ENCODE measurements at places on chromosomes 1 and 21.

GRCh38 chr1:36401602-36402503, 4.1 kb upstream of the LSM10 start:
- DNase-seq = no peak

DNA sequence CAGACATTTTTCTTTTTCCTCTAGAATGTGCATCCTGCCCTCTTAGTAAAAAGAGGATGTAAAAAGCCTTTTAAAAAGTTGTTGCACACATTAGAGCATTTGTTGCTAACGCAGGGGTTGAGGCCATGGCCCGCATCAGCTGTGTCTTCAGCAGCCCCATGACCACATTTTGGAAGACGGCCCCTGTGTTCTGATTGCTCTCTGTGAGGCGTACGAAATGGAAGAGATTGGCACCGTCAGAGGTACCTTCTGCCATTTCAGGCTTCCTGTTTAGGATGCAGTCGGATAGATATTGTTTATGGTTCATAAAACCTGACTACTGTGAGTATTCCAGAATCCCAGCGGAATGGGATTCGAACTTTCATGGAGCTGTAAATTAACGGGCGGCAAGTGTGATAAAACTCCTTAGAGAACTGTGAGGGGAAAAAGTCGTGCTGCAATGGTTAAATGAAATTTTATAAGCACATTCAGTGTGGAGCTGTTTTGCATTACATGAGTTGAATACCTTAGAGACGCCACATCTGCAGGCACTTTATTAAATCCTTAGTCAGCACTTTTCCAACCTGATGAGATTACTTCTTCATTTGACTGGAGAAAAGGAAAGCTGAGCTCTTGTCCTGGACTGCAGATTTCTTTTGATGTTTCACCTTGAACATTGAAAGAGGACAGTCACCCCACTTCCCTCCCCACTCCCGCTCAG, 273.9 kb downstream of the TM2D1 start:
- DNase-seq = no peak

GRCh38 chr1:33047839-33048305, 11.2 kb upstream of the AK2 start:
- DNase-seq = peak; percentile 27

- DNase-seq = no peak
These were observed 30.5 kb upstream of the SCMH1 start for GRCh38 chr1:41272601-41273000.

DNA sequence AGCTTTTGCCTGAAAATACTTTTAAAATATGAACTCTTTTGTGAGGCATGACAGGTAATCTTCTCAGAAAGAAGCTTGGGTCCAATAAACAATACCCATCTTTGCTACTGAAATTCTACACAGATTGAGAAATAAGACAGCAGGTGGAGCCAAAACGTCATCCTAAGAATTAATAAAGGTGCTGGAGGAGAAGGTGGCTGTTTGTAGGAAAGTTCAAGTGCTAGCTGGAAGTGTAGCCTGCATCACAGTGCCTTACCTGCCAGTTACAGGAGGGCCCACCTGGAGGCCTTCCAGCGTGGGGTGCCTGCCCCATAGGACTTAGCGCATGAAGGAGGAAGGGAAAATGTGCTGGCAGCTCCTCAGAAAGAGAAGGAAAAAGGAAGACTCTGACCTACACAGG, 93.7 kb downstream of the TTC3 start:
- peak; percentile 28 for DNase-seq

DNA sequence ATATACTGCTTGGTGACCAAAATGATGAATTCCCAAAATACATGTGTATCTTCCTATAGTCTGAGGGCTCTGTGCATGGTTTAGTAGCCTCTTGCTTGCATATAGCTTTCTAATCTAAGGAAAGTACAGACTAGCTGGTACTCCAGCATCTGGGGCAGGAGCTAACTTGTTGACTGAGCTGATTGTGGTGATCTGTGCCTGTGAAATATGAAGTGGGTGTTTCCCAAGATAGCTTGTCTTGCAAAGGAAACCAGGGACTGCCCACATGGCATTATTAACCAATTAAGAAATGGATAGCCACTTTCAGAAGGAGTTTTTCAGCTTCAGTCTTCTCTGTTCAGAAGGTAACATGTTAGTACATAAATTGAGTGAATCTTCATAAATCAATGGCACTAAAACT, 219.8 kb downstream of the NEGR1 start:
- peak; percentile 17 for DNase-seq

GRCh38 chr1:21536218-21536617, 27.0 kb downstream of the ALPL start:
- DNase-seq = peak; percentile 18

GRCh38 chr1:91806181-91806768, 79.7 kb downstream of the TGFBR3 start:
- DNase-seq = peak; percentile 71

DNA sequence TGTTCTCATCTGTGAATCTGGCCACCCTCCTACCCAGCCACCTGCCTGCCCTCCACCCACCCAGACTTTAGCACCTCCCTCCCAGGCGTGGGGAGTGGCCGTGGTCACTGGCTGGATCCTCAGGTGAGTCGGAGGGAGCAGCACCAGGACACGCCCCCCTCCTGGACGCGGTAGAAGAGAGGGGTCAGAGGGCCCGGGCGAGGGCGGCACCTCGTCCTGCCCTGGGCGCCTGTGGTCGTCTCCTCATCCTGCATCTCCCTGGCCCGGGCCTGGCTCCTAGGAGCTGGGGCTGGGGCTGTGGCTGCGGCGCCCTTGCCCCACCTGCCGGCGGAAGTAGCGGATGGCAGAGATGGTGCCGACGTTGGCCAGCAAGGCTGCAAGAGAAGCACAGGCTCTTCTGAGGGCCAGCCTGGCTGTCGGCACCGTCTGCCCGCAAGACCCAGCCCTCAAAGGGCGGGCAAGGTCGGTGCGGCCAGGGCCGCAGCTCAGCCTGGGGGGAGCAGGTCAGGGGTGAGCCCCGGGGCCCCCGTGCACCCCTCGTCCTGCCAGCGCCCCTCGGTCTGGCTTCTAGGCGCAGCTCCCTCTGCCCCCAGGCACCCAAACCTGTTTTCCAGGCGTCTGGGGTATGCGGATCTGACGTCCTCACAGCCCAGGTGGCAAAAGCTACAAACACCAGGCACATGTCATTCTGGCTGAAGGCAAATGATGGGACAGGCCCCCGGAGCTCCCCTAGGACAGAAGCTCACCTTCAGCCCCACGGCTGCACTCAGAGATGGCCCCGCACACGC, 5.8 kb downstream of the PERM1 start:
- DNase-seq = peak; percentile 47

GRCh38 chr1:53601867-53602775, 136.8 kb downstream of the GLIS1 start:
- DNase-seq = no peak

DNA sequence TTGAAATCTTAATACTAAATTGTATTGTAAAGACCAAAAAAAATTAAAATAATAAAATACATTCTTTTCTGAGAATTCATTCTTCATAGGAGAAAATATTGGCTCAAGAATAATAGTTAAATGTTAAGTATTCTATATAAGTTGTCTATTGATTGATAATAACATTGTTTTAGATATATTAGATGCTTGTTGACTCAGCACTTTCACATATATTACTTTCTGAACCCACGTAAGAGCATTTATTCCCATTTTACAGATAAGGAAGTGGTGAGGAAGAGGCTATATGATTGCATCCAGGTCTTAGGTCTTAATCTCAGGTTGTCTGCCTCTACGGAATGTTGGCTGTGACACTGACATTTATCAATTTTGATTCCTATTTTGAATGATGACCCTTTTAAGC, 898.8 kb downstream of the TTLL7 start:
- DNase-seq = no peak

- no peak for DNase-seq
These were observed 91.9 kb upstream of the ACTRT2 start for GRCh38 chr1:2929335-2929734.

DNA sequence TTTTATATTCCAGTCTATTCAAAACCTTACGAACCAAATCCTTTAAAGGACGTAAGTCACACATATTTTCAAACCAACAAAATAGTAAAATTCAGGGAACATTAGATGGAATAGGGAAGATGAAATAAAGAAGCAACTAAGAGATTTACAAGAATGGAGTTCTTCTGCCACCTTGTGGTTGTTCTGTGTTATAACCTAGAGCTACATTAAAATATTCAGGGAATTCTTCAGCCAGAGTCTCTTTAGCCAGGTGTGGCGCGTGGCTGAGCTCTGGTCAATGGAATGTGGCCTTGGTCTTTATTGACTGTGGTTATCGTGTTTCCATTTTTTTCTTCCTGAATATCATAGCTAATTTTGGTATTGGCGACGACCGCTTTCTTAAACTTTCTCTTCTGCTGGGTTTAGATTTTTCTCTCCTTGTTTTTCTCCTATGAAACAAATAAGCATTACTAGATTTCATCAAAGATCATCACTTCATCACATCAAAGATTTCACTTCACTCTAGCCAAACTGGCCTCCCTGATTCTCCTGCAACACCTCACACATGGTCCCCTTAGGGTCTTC, 221.3 kb downstream of the MRPL39 start:
- DNase-seq = peak; percentile 83

DNA sequence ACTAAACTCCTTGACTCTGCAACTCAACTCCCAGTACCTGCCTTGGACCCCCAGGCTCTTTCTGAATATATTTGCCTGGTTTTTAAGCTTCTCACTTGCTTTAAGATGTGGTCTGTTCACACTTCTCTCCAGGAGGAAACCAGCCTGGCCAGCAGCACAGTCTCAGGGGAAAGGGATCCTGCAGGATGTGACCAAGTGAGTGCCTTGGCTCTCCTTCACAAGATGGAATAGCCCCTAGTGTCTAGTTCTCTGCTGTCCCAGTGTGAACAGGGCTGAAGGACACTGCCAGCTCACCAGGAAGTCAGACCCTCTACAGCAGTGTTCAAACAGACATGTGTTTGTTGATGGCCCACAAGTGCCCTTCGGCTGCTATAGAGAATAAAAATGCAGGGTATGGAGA, 32.9 kb downstream of the CD244 start:
- DNase-seq = no peak

- DNase-seq = no peak
These were observed 110.4 kb downstream of the KCND3 start for GRCh38 chr1:111879081-111879480.

- DNase-seq = peak; percentile 56
These were observed 26.4 kb upstream of the LRRC8D start for GRCh38 chr1:89794406-89794805.

- DNase-seq = peak; percentile 6
These were observed 150.1 kb upstream of the ZNF644 start for GRCh38 chr1:91171898-91172297.

- DNase-seq = no peak
These were observed 12.0 kb downstream of the NCMAP start for GRCh38 chr1:24567792-24568388.

- DNase-seq = peak; percentile 79
These were observed 24.6 kb downstream of the ARHGEF19 start for GRCh38 chr1:16187748-16188401.

DNA sequence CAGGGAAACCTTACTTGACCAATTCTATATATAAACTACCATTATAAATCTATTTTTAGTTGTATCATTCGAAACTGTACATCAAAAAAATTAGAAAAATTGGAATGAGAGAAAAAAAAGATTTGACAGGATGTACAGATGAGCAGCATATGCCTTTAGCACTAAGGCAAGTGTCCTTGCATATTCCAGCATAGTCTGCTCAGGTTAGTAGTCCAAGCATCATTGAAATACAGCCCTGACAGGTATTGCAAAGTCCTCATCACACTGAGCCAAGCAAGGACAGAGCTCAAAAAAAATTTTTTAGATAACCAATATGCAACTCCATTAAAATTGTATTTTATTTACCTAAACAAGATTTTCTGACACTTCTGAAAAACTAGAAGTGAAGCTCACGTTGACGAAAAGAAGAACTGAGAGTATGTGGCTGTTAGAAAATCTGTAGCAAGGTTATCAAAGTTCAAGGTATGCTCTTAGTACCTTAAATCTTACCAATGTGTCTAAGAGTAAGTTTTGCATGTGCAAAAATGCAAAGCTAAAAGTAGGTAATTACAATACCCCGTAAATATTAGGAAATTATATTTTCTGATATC, 465.6 kb upstream of the ADGRL4 start:
- DNase-seq = no peak

- DNase-seq = no peak
These were observed 67.4 kb downstream of the ST6GALNAC3 start for GRCh38 chr1:76141929-76142328.

DNA sequence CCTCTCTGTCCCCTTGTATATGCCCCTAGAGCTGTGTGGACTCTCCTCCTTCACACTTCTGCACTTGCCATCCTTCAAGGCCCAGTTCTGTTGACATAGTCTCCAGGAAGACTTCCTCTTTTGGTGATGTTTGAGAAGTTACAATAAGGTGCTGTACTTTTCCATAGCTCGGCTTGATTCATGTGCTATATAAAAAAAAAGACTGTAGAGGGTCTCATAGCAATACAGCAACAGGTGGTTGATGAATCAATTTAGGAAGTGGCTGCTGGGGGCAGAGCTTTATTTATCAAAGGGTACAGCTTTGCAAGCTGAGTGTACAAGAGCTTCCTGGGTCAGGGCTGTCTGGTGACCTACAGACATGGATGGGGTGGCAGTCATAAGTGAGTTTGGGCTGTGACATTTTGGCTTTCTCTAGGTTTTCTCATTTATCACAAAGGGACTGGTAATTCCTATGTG, 102.7 kb downstream of the RUNX1 start:
- DNase-seq = no peak

DNA sequence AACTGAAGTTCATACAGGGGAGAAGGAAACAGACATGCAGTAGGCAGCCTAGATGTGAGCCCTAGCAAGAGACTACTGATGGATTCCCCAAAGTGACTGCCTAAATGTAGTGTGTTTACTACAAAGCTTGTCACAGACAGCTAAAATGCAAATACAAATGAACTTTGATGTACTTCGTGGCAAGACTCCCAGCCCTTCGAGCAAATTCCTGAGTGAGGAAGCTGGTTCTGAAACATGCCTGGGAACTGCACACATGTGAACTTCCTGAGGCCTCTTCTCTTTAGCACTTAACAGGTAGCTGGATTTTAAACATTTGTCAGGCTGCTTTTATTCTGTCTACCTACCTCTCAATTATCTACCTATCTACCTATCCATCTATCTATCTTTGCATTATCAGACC, 6.7 kb upstream of the IRF2BP2 start:
- DNase-seq = peak; percentile 33

Measured in fibroblast of pulmonary artery (primary cell).